ENCODE measurements at places on chromosomes 12 and 14.

- peak; percentile 78 for DNase-seq
Observed at GRCh38 chr14:80954687-80955299, 628 bp upstream of the TSHR start.

DNA sequence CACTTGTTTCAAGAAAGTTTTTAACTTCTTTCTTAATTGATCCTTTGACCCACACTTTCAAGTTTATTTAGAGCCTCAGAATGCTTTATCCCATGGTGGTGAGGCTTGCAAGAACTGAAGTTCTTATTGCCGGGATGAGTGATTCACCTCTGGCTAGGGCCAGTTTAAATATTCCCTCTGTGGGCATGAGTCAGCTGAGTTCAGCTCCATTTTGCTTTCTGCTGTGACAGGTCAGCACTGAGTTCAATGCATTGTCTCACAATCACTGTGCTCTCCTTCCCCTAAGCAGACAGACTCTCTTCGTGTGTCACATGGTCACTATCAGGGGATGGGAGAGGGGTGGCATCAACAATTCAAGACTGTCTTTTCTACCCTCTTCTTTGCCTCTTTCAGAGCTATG is 514.6 kb upstream of the FBXO33 start:
- no peak for DNase-seq

DNA sequence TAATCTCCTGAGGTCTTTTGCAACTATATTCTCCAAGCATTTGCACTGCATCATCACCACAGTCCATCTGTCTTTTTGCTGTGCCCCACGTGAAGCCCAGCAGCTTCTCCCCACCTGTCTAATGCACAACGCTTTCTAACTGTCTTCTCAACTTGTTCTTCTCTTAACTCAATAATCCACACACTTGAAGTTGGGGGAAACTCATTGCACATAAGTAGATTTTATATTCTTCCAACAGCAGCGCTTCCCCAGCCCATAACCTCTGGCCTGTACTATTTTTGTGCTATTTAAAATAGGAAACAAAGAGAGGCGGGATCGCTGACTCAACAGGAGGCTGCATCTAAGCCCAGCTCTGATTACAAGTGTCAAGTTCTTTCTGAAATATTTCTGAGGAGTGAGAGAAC is 226.7 kb downstream of the GXYLT1 start:
- DNase-seq = peak; percentile 15

DNA sequence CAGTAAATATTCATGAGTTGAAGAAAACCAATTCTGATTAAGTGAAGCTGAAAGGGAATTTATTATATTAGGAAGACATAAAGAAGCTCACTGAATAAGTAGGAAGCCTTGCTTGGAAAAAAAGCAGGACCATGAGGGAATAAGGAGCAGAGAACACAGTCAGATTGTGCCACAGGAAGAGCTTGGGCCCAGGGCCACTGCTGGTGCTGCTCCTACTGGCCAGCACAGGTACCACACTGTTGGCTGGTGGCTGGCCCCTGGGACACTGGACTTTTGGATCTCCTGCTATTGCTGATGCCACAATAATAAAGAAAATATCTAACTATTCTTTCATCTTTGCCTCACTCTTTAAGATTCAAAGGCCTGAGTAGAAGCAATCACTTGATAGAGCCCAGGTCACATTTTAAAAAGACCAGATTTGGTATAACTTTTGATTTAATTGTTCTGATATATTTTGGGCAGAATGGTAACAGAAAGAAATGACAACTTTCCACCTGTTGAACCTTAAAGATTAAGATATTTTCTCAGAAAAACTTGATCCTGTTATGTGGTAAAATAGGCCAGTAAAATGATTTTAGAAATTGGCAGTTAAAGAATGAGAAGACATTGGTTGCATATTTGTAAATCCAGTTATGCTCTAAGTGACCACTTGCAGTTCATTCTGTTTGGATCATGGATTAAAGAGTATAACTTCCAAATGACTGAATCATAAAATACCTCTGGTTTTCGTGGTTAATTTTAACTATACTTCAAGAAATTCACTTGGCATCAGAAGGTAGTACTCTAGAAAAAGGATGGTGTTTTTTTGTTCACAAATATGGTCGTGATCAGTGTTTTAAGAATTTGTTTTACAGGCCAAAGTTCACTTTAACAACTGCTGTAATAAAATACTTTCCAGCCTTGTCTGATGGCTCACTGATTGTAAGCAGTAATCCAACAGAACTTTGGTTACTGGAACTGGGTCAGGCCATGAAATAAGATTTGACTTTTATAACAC is 68.3 kb downstream of the DERA start:
- peak; percentile 87 for DNase-seq

GRCh38 chr12:90978117-90978770 is 23.3 kb upstream of the CCER1 start:
- peak; percentile 84 for DNase-seq

DNA sequence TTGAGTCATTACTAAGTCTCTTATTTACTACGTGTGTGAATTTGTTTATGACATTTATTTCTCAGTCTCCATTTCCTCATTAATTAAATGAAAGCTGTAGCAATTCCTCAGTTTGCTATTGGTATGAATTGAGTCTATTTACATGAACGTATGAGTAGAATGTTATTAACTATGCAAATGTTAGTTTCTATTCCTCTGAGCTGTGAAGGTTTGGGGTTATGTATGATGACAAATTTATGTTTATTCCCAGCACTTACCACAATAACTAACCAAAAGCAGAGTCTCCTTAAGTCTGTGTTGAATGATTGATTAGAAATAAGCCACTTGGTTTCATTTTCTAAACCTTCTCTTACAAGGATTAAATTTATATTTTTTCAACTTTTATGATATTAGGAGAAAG is 1340.9 kb downstream of the FSCB start:
- no peak for DNase-seq

GRCh38 chr14:98955741-98956070 is 316.3 kb downstream of the BCL11B start:
- DNase-seq = no peak

DNA sequence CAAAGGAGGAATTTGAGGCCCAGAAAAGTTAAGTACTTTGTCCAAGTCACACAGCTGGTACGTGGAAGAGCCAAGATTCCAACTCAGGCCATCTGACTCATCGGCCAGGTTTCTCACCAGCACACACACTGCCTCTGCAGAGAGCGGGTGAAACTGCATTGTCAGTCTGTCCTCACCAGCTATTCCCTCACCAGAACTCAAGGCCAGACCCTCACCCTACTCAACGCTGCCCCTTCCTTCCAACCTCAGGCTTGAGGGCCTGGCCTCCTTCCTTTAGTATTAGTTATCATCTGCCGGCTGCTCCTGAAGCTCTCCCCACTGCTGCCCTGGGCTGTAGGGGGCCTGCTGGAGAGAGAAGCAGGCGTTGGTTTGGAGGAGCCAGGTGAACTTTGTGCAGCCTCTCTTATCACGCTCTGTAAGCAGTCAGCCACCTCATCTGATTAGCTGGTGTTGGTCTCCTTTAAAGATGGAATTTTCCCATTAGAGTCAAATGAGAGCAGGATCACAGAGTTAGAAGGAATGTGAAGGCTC is 16.6 kb upstream of the PLEK2 start:
- DNase-seq = peak; percentile 83

DNA sequence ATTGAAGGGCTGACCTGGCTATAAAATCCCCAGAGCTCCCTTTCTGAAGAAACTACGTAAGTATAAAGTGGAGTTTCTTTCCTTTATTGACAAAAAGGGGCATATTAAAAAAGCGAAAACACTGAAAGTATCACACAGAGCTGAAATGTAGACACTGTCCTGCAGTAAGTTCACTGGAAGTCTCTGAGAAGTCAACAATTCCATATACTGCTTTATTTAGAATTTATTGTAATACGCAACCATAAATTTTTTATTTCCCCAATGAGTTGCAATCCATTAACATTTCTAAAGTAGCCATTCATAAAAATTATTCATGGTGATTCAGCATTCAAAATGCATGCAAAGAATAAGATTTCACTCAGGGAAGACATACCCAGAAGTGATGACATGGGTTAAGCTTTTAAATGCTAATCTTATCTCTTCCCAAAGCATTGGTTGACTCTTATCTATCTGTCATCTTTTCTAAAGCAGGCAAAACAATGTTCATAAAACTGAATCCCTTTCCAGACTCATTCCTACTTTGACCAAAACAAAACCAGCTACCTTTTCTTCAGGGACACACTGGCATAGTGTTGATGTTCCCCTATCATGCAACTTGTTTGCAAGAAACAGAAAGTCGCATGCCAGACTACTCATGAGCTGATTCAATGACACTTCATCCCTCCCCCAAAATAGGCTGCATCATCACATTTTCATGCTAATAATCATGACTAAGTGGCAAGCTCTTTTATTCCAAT is 17.3 kb downstream of the KITLG start:
- peak; percentile 81 for DNase-seq

GRCh38 chr14:72876005-72876709 is 17.7 kb downstream of the DPF3 start:
- DNase-seq = no peak

GRCh38 chr12:130127532-130127911 is 34.7 kb upstream of the FZD10 start:
- DNase-seq = no peak

DNA sequence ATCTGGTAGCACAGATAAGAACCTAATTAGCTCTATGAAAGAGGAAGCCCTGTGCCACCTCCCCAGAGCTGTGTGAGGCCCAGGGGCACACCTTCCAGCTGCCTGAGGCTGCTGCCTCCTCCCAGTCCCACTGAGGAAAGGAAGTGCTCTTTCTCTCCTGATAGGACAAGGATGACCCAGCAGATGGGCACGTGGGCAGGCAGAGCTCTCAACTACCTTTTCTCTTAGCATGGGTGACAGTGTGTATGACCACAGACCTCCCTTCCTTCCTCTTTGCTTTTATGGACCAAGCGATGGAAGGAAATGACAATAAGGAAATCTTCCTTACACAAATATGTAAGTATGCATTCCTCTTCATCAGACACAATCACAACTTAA is 127.6 kb upstream of the AMIGO2 start:
- no peak for DNase-seq

DNA sequence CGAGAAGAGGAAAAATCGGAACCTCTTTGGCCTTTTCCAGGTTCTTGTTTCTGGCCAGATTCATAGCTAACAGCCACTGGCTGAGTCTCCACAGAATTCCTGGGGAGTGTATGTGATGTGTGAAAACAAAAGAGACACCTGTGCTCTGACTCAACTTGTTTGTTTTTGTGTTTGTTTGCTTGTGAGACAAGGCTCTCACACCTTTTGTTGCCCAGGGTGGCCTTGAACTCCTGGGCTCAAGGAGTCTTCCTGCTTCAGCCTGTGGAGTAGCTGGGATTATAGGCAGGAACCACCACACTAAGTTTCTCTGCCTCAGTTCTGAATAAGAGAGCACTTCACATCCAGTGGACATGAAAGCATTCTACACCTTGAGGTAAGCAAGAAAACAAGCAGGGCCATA is 22.7 kb downstream of the MFAP5 start:
- no peak for DNase-seq

- DNase-seq = no peak
Observed at GRCh38 chr12:75589801-75590200, 78.4 kb upstream of the KRR1 start.

GRCh38 chr14:93100570-93100969 is 15.2 kb downstream of the ITPK1 start:
- no peak for DNase-seq

DNA sequence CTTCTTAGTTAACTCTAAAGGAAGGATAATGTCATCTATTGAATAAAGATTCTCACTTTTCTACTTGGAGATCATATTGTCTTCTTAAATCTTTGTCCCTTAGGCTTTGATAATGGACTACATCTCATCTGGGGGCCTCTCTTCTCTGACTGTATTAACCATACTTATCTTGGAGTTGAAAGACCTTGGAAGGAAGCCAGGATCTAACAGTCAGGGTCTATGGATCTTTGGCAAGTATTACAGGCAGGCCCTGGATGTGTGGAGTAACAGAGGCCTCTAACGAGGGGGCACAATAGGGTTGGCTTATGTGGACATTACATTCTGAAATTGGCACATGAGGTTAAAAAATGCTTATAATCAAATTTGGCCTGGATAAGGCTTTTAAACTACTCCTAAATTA is 513.8 kb downstream of the NRXN3 start:
- DNase-seq = no peak

DNA sequence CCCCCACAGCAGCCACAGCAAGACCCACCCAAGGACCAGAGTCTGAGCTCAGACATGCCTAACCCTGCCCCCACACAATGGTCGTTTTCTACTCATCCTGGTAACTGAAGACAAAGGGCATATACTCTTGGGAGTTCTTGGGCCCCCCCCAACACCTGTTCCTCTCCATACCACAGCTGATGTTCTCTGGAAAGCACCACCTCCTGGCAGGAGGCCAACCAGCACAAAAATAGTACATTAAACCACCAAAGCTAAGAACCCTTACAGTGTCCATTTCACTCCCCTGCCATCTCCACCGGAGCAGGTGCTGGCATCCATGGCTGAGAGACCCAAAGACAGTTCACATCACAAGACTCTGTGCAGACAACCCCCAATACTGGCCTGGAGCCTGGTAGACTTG is 80.6 kb upstream of the DAAM1 start:
- no peak for DNase-seq

GRCh38 chr14:68501614-68502052 is 291.2 kb downstream of the ZFP36L1 start:
- DNase-seq = peak; percentile 49

GRCh38 chr12:50110762-50111351 is 1.2 kb upstream of the COX14 start:
- DNase-seq = peak; percentile 42

DNA sequence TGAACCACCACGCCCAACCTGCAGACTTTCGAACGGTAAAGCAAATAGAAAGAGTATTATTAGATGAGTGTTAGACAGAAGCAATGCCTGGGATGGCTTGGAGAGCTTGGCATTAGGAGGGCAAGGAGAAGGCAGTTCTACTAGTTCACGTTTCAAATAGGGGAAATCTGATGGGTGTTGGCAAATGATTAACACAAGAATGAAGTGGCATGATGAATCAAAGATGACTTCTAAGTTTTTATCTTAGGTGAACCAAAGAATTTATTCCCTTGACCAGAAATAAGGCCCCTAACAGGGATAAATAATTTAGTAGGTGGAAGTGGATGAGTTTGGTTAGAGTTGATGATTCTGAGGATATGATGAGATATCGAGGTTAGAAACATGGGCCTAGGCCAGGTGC is 38.5 kb downstream of the DRAM1 start:
- no peak for DNase-seq

DNA sequence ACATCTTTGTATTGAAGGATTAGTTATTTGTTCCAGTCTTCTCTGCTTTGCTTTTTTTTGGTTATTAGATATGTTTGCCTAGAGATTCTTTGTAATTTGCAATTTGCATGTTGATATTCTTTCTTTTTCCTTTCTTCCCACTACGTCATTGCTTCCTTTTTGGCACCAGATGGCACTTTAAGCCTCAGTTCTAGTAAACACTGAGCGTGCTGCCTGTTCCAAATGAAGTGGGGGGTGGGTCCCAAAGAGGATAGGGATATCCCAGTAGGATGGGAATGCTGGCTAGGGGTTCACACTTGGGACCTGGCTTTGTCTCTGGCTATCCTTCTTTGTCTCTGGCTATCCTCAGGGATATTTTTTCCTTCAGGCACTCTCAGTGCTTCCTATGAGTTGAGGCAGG is 17.0 kb downstream of the EAPP start:
- DNase-seq = no peak

GRCh38 chr14:74400031-74400685 is 25.9 kb downstream of the SYNDIG1L start:
- peak; percentile 16 for DNase-seq

- DNase-seq = peak; percentile 100
Observed at GRCh38 chr14:73463411-73463810, 5.1 kb upstream of the NUMB start.

- DNase-seq = no peak
Observed at GRCh38 chr14:40347675-40348074, 915.4 kb upstream of the FBXO33 start.

Data from cardiac fibroblast (primary cell).